ENCODE measurements at places on chromosomes 6 and 20.

- DNase-seq, result no peak
Measured at GRCh38 chr20:32195581-32195980, 12.0 kb downstream of the PLAGL2 start.

DNA sequence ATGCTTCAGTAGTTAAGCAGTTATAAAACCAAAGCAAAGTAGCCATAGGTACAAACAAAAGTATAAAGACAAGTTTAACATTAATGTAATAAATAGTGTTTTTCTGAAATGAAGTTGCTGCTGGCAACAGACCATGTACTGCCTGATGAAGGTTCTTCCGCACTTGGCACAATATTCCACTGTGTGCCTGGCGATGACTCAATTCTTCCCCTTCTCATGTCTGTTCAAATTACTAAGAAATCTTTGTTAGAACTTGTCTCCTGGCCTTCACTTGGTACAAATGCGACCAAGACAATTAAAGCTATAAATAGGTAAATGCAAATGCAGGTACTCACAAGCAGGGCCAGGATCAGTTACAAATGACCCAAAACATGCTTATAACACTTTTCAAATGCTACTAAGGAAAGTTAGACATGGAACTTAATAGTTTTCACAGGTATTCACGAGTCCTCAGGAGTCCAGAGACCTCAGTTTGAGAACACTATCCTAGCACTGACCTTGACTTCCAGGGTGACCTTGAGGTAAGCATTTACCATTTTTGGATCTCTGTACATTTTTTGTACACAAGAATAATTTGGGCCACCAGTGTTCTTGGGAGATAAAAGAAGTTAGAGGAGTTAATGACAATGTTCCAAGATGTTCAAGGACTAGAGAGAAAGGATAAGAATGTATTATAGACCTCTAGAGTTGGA is 8.1 kb upstream of the DDR1 start:
- no peak for DNase-seq

DNA sequence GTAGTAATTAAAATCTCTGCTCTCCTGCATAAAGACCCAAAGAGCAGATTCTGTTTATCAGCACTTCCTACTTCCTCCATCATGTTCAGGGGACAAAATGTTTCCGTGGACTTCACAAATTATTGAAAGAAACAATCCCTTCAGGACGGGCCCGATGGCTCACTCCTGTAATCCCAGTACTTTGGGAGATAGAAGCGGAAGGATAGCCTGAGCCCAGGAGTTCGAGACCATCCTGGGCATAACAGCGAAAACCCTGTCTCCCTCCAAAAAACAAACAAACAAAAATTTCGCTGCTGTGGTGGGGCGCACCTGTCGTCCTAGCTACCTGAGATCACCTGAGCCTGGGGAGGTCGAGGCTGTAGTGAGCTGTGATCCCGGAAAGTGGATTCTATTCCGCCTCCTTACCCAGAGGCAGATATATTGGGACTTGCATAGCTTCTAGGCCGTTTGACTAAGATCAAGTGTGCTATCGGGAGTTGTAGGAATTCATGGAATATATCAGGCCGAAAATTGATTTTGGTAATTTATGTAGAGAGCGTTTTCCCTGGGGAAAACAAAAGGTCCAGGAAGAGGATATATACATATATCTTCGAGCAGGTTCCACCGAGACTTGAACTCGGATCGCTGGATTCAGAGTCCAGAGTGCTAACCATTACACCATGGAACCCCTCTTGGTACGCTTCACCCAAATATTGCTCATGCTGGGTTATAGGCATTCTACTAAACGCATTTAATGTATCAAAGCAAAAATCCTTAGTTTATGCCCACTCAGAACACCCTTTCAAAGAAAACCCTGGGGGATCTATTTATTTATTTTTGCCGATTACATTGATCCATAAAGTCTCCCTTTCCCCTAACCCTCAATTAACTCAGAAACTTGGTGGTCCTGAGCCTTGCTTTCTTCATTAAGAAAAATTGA is 74.5 kb upstream of the ZNF184 start:
- peak; percentile 30 for DNase-seq

DNA sequence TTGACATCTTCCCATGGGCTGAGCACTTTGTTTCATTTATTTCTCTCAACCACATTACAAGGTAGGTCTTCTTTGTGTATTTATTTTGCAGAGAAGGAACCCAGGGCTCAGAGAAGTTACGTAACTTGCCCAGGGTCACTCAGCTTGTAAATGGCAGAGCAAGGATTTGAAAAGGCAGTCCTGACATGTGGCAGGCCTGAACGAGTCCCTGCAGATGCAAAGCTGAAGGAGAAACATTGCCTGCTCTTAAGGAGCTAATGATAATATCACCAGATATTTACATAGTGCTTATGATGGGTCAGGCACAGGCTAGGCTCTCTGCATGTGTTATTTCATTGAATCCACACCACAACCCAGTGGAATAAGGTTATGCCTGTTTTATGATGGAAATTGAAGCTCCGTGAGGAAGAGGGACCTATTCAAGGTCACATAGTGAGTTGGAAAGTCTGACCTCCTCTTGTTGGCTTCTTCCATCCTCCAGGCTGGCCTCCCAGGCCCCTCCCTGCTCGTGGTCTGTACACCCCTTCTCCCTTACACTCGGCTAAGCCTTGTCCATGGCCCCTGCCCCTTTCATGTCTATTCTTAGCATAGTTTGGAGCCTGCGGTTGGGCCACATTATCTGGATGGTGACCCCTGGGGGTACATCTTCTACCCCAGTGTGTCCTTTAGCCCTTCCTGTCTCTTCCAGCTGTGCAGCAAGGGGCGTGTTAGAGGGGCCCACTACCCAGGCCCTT is 12.5 kb downstream of the MYH7B start:
- no peak for DNase-seq

- DNase-seq, result peak; percentile 62
Measured at GRCh38 chr6:32973144-32974015, 5.0 kb downstream of the BRD2 start.

DNA sequence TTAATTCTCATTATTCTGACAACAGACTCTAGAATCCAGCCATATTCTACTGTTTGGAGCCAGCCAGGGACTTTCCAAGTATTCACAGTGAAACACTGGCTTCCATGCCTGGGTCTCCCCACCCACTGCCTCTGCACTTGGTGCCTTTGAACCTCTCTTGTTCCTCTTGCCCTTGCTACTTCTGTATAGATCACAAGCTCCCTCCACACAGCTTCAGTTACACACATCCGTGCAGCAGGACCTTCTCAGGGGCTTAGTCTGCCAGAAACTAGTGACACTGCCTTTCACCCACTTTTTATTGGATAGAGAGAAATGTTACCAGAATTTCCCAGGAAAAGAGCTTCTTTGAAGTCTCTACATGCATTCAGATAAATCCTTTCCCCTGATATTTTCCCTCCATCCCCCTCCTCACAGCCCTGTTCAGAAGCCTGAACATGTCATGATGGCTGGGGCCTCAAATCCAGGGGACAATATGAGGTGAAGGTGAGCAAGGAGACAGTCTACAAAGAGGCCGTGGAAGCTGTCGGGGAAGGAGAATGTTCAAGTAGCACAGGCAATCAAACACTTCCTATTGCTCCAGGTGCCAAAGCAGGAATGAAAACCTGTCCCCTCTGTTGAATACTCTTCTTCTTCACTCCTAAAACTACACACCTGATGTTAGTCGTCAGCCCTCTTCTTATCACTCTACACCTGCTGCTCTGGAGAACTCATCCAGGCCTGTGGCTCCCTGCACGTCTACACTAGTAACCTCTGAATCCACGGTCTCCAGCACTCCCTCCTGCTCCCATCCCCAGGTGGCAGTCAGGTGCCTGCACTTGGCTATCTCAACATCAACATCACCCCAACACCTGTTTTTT is 20.2 kb upstream of the HLA-DOA start:
- peak; percentile 84 for DNase-seq

Measured in suppressor macrophage (primary cell).